ENCODE measurements at places on chromosomes 3 and 15. TPM values are rescaled to one million over a fixed set of nuclear protein-coding genes. Genes with fewer than 3 reads are reported as not detected.
A peak's percentile ranks its signal among the peaks of the same experiment; 100 is the strongest.

- no peak for DNase-seq
Measured at GRCh38 chr3:129506231-129506742, 22.2 kb upstream of the RHO start.

DNA sequence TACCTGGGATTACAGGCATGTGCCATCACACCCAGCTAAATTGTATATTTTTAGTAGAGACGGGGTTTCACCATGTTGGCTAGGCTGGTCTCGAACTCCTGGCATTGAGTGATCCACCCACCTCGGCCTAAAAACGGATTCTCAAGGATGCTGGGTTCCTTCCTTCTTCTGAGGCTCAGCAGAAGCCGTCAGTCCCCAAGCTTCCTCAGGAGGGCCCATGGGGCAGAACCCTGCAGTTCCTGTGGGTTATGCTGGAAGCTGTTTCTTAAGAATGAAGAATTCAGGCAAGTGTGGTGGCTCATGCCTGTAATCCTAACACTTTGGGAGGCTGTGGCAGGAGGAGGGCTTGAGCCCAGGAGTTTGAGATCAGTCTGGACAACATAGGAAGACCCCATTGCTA, 29.0 kb upstream of the ZNF710 start:
- no peak for DNase-seq

DNA sequence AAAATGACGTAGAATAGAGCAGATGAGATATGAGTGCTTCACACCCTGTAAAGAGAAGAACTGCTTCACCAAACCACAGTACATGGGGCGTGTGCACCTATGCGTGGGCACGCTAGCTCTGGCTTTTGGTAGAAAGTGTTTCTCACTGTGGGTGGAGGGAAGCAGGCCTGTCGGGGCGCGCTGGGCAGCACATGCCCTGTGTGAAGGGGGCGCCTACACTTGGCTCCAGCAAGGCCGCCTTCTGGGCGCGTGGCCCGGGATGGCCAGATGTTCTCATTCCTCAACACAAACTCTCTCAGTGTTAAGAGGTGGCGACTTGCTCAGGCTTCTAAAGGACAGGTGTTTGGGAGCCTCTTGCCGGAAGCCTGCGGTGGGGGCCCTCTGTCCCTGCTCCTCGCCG, 90.0 kb downstream of the FBLN2 start:
- no peak for DNase-seq

- DNase-seq, result peak; percentile 100
Measured at GRCh38 chr15:66883284-66883911, 181.4 kb downstream of the SMAD6 start.

DNA sequence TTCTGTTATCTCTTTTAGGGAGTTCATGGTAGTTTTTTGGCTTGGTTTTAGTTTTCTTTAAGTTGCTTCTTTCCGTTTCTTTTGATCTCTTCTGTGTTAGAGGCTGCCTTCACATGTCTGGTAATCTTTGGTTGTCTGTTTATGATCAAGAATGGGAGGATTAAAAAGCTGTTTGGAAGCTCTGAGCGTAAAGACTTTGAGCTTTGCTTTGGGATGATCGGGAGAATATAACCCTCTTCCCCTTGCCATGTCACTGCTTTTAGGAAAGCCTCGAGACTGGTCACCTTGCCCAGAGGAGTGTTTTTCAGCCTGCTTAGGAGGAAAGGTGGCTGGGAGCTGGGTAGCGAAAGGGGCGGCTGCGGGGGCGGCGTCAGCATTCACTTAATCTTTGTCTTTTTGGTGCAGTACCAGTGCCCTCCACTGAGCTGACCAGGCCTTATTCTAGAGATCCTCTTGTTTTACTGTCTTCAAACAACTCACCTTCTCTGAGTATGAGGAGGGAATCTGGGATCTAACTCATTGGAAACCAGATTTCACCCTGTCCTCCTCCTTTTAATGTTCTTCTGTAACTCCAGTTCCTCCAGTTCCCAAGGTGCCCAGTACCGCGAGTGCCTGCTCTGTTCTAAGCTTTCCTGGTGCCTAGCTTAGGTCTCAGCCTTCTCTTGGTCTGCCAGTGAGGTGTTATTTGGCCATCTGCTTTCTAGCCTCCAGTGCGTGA, 15.5 kb downstream of the TATDN2 start:
- no peak for DNase-seq

DNA sequence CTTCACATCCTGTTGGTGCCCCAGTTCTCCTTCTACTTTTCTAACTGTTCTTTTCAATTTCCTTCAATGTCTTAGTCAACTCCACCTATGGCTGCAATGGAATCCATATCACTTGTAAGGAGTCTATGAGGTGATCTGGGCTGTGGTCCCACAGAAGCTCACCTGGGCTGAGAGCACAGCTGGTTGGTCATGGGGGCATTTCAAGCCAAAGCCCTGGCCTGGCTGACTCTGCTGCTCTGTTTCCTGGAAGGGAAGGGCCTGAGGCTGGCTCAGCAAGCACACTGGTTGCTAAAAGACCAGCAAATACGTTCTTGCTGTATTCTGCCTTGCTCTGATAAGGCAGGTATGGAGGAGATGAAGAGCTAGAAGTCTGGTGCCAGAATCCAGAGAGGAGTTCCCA, 29.0 kb downstream of the AMOTL2 start:
- no peak for DNase-seq

NEK10 gene
- total RNA-seq, result 0.06 TPM

ANKDD1A gene
- total RNA-seq, result 0.51 TPM

DPPA2 gene
- not detected for total RNA-seq

SUCLG2 gene
- total RNA-seq, result 44.6 TPM
